AG08395 (cell line): ENCODE measurements at places on chromosomes 11 and 22.

GRCh38 chr11:108662700-108663099, 2.2 kb upstream of the DDX10 start:
- no peak for DNase-seq

GRCh38 chr11:133038850-133039249, 493.5 kb downstream of the OPCML start:
- peak; percentile 37 for DNase-seq

DNA sequence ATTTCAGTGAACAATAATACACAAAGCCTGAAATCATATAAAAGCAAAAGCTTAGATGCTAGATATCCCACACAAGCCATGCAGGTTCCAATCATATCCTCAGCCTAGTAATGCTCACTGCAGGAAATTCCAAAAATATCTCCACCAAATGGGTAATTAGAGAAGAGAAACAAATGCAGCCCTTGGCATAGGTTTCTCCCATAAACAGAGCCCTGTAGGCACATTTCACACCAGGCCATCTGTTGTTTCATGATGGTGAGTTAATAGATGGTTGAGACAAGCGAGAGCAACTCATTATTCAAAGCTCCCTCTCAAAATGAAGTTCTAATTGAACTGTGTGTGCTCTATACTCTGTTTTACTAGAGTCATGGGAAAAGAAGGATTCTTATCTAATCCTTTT, 154.6 kb upstream of the TRPC6 start:
- DNase-seq, result no peak

DNA sequence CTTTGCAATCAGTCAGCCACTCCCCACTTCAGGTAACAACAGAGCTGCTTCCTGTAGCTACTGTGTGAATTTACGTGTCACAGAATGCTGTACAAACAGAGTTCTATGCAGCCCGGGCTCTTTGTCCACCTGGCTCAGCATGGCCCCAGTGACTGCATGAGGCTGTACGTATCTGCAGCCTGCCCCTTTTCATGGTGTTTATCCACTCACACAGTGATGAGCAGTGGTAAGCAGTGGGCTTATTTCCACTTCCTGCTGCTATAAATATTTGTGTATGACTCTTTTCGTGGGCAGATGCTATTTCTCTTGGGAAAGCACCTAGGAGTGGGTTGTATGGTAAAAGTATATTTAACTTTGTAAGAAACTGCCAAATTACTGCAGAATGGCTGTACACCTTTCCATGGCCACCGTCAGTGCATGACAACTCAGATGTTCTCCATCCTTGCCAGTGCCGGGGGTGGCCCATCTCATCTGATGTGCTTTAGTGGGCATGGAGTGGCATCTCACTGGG, 43.3 kb downstream of the MYEOV start:
- no peak for DNase-seq

DNA sequence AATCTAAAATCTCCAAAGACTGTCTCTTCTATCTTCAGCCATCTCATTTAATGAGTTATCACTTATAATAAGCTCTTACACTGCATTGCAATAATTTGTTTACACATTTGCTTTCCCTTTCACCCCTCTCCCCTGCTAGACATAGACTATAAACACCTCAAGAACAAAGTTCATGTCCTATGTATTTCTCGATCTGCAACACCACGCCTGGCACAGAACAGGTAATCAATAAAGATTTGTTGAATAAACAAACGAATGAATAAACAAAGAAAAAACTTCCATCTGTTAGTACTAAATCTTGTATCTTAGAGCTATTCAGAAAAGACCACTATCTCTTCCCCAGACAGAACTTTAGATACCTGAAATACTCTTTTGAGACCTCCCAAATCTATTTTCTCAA, 77.6 kb downstream of the PAK1 start:
- no peak for DNase-seq

GRCh38 chr11:103433386-103434072, 324.3 kb downstream of the DYNC2H1 start:
- DNase-seq, result peak; percentile 69

DNA sequence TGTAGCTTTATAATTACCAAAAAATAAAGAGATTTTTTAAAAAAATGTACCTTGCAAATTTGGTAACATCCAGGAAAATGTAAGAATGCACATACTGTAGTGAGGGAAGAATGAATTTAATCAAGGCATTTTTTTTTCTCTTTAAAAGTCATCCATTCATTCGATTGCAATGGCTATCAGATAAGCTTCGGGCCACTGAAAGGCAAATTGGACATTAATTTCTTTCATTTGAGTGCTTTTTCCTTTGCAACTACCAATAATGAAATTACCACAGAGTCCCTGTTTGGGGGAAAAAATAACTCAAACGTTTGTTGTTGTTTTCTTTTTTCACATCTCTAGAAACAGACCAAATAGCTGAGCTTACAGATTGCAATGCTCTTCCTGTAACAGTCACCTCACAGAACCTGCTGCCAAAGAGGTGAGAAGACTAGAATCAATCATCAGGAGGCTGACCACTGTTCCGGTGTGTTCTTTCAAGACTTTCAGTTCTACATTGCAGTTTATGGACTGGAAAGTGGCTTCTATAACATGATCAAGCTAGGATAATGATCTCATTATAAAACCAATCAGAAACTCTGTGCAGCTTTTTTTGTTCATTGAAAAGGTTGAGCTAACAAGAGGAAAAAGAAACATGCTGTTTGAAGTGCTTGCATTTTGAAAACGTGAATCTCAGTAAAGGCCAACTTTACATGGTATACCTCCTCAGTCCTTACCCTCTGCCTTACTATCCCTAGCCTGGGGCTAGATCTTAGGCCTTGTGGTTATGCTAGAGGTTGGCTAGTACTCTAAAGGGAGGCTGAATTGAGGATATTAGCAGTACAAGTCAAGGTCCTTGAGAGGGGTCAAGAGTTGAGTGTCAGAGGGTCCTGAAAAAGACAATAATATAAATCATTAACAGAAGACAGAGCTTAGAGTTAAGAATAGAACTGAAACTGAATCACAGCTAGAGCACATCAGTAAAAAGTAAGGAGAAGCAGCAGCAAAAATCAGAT, 1276.1 kb downstream of the LRRC4C start:
- no peak for DNase-seq

DNA sequence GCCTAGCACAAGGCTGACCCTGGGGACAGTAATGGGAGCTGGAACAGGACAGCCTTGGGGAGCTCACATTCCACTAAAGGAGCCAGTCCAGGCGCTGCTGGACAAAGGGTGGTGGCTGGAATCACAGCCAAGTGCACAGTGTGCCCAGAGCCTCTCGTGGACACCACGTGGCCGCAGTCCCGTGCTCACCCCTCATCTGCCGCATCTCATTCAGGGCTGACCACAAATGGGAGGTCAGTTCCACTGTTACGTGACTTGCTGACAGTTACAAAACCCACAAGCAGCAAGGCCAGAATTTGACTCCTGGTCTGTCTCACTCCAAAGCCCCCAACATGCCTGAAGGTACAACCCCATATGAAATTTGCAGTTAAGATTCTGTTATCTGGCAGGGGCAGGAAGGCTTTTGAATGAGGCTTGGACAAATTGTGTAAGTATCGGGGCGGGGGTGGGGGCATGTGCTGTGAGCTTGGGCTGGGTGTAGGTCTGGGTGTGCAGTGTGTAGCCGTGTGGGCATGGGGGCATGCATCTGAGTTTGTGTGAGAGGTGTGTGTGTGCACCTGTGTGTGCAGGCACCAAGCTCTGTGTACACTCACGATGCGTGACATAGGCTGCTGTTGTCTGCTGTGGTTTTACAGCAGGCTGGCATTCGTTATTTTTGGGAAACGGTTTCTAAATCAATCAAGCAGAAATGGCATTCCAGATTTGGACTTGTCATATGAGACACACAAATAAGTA, 301.7 kb downstream of the BRD1 start:
- DNase-seq, result no peak
